Karpas-422 (cell line): ENCODE measurements at places on chromosomes 3 and 15. TPM values are rescaled to one million over a fixed set of nuclear protein-coding genes. Genes with fewer than 3 reads are reported as not detected.
A peak's percentile ranks its signal among the peaks of the same experiment; 100 is the strongest.

- no peak for DNase-seq
These were observed 51.0 kb downstream of the TRANK1 start for GRCh38 chr3:36893826-36894225.

- no peak for DNase-seq
These were observed 154.3 kb downstream of the GOLIM4 start for GRCh38 chr3:167941234-167941995.

DNA sequence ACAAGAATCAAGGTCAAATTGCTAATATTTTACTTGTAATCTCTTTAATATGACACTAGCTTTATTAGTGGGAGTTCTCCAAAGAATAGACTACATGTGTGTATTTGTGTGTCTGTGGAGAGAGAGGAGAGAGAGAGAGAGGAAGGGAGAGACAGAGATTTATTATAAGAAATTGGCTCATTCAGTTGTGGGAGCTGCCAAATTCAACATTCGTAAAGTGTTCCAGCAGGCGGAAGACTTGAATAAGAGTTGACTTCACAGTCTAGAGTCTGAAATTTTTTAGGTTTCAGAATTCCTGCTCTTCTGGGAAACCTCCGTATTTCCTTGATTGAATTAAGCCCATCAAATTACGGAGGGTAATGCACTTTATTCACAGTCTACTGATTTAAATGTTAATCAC lies 4.7 kb upstream of the CLDN1 start:
- no peak for DNase-seq

The FLNB gene
- 14.1 and 14.2 TPM in 2 replicates for total RNA-seq

The C2CD4A gene
- total RNA-seq: not detected in 2 replicates

The NGLY1 gene
- 59.2 and 78.8 TPM in 2 replicates for total RNA-seq

The AGBL1 gene
- total RNA-seq: not detected in 2 replicates

DNA sequence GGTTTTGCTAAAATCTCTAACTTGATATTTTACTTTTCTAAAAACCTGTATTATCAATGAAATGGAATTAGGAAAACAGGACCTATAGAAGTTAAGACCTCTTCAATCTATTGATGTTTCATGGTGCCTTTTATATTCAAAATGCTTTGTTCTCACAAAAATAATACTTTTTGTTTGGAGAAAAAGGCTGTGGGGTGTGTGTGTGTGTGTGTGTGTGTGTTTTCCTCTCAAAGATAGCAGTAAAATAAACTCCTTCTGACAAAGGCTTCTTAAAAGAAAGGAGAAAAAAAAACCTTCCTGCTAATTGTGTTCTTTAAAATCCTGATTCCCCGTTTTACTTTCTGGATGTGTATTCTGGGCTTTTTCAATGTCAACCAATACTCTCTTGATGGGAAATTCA lies 54.5 kb downstream of the RBM6 start:
- DNase-seq: no peak

DNA sequence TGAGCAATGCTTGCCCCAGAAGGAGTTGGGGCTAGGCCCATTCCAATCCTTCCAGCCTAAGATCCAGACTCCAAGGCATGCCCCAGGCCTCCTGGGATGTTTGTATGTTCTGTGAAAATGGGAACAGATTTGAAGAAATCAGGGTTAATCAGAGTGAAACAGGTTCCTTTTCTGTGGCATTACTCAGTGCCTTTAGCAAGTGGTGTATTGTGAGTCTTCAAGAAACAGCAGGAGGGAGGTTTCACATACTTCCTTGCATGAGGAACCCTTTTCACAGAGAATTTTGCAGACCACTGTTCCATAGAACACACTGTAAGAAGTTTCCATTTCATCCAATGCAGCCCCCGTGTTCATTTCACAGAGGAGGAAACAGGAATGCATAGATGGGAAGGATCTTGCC lies 8.4 kb upstream of the CDC25A start:
- no peak for DNase-seq

The BUB1B gene
- total RNA-seq: 58.2 and 60.1 TPM in 2 replicates

DNA sequence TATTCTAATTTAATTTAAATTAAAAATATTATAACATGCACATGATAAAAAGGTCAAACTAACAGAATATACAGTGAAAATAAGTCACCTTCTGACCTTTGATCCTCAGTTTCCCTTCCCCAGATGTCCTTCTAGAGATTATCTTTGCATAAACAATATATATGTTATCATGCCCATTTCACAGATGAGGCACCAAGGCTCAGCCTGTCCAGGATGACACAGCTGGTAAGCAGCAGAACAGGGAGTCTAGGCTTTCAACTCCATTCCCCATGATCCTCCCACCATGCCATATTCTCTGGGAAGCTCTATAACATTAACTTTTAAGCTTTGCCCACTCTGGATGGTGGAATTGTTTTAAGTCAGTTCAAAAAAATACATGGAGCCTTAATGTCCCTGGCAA lies 1.4 kb downstream of the SLC24A1 start:
- DNase-seq: no peak

The TMED3 gene
- 67.3 and 103 TPM in 2 replicates for total RNA-seq

GRCh38 chr15:100966997-100967396 lies 47.8 kb downstream of the LRRK1 start:
- DNase-seq: no peak

DNA sequence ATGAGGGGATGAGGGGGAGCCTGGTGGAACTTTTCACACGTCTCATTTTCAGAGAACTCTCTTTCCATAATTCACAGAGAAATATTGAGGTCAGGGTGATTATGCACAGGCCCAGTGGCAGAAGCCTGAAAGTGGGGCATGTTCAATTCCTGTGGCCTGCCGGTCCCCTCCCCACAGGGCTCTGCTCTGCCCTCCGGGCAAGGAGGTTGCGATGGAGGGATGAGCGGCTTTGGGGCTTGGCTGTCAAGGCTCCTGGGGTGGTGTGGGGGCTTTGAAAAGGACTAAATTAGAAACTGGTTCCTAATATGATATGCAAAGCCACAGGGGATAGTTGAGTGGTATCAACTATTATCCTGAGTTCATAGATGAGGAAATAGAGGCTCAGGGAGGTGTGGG lies 9.2 kb upstream of the KY start:
- no peak for DNase-seq

GRCh38 chr3:9934993-9935392 lies 1.4 kb downstream of the CRELD1 start:
- DNase-seq: no peak

DNA sequence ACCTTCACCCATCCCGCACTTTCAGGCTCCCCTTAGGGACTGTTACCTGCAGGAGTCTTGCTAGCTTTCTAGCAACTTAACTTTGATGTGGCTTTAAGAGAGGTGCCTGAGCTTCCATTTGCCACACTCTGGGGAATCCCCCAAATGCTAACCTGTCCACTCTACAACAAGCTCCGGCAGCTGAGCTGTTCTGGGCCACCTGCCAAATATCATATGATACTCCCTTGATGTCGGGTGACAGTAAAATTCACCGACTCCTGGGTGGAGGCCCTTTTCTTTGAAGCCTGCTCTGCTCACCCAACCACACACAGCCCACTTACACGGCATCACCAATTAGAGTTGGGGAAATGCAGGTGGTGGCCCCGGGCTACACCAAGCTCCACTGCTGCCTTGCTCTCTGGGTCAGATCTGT lies 38.0 kb upstream of the XCR1 start:
- DNase-seq: no peak

GRCh38 chr3:102226463-102226862 lies 208.4 kb upstream of the ZPLD1 start:
- no peak for DNase-seq

DNA sequence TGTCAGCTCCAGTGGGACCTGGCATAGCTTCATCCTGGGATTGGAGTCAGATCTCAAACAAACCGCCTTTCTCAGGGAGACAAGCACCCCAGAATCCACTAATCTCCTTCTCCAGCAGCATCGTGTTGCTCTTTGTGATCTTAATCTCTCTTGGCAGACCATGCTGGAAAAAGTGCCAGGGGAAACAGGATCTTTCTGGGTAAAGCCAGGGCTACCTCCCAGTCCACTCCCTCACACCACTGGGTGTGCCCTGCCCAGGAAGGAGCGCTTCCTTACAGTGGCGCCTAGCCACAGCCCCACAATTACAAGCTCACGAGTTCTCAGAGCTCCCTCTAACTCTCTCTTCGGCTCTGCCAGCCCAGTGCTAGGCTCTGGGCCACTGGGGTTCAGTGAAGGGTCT lies 32.2 kb downstream of the RPLP1 start:
- DNase-seq: no peak

DNA sequence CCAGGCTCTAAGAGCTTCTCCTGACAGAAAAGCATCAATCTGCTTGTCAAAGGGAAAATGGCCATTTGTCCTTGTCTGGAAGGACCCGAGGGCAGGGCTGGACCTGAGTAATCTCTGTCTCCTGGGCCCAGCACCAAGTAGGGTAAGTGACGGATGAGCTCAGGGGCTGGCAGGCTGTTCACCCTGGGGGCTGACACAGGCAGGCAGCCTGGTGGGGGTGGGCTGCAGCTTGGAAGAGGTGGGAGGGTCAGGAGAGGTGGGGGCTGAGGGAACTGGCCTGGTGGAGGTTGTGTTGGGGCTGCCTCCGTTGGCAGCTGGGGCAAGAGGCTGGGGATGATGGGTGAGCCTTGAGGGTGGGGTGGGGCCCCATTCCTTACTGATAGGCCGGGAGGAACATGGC lies 42.3 kb upstream of the ADPGK start:
- no peak for DNase-seq

DNA sequence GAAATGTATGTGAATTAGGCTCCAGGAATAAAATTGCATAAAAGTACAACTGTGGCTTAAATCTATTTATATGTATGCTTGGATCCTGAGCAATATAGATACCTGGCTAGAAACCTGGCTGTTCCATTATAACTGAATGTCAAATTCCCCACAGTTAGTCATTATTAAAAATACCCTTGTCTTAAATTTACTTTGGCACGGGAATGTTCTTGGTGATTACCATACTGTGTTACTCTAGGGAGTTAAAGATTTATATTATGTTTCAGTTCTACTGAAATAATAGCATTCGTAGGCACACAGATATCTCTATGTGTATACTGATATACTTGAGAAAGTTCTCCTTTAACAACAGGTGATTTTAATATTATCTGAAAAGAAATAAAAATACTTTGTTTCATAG lies 394.1 kb downstream of the PTPRG start:
- DNase-seq: no peak

DNA sequence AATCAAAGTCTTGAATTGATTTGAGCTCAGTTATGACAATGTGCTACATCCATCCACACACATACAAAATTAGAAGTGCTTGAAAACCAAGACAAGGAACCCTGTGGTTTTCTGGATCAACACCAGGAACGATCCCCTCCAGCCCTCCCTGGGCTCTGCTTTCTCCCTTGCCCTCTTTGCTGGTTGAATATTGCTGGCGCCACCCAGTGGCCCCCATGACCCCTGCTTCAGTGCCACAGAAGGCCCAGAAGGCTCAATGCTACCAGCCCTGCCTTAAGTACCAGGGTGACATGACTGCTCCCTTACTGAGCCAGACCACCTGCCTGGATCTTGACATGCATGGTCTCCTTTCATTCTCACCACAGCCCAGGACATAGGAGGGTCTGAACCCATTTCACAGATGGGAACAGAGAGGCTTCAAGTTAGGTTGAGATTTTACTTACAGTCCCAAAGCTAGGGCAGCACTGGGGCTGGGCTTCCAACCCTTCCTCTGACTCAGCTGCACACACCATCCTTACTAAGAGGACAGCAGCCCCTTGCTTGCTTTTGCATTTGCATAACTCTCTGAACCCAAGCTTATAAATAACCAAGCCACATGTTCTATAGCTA lies 15.0 kb downstream of the IL12A start:
- peak; percentile 83 for DNase-seq

The TNFSF10 gene
- not detected in 2 replicates for total RNA-seq

GRCh38 chr3:50533807-50534461 lies 30.5 kb upstream of the CACNA2D2 start:
- no peak for DNase-seq

The ZMYND10 gene
- total RNA-seq: 1.3 and 1.4 TPM in 2 replicates

- peak; percentile 77 for DNase-seq
These were observed at the start of gene FOXP1 for GRCh38 chr3:71583566-71584393. Gene FOXP1, minus strand, starts transcription at chr3:71583728. Its CDS starts 385,347 bp downstream, at chr3:71198381.

The CHCHD6 gene
- total RNA-seq: 7.5 and 12.8 TPM in 2 replicates

DNA sequence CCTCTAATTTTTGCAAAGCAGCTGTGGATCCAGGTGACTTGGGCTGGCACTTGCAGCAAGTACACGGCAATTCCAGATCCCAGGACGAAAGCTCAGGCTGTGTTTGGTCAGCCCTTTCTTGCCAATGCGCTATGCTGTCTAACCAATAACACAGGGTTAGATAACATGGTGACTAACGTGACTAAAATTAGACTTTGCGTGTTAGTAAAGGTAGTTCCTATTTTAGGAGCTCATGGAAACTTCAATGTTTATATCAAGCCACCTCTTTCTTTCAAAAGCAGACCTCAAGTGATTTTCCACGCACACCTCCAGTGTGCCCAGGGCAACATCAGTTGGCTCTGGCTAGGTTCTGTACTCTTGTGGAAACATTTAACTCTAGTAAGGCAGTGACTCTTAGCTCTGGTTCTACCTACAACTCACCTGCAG lies 32.5 kb downstream of the CDCP1 start:
- DNase-seq: no peak

- DNase-seq: peak; percentile 23
These were observed 60.8 kb downstream of the GPR156 start for GRCh38 chr3:120224237-120224636.

- DNase-seq: no peak
These were observed 4.5 kb upstream of the ZNF280D start for GRCh38 chr15:56737791-56738190.

DNA sequence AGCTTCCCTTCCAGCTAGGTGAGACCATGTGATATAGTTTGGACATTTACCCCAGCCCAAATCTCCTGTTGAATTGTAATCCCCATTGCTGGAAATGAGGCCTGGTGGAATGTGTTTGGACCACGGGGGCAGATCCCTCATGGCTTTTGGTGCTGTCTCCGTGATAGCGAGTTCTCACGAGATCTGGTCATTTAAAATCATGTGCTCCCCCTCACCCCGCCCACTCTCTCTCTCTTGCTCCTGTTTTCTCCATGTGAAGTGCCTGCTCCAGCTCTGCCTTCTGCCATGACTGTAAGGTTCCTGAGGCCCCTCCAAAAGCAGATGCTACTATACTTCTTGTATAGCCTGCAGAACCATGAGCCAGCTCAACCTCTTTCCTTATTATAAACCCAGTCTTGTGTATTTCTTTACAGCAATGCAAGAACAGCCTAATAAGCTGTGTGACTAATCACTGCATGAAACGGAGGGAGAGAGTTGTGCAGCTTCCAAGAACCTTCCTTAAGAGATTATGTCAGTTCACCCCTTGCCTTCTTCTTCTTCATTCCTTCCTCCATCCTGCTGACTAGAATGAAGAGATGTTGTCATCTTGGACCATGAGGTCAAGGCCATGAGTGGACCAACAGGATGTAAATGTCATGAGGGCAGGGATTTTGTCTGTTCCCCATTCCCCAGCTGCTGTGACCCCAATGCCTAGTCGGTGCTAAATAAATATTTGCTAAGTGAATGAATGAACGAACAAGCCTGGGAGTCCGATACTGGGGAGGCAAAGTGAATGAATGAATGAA lies 91.0 kb downstream of the CPN2 start:
- DNase-seq: no peak
